WTC11 (cell line): ENCODE measurements at places on chromosomes 1 and 21. TPM values are rescaled to one million over a fixed set of nuclear protein-coding genes. Genes with fewer than 3 reads are reported as not detected.

CELSR2 gene
- total RNA-seq: 26.8 to 31.3 TPM (median 28.2 TPM) in 3 replicates

ARMH1 gene
- 0.74 to 1.6 TPM (median 0.78 TPM) in 3 replicates for total RNA-seq

PIGV gene
- 13.1 to 15.0 TPM (median 13.7 TPM) in 3 replicates for total RNA-seq

APCS gene
- 0.44 to 0.66 TPM (median 0.64 TPM) in 3 replicates for total RNA-seq

SLC1A7 gene
- total RNA-seq: 0.07 to 0.14 TPM in 2 of 3 replicates, not detected in the other

RGS7 gene
- total RNA-seq: 1.1 to 1.5 TPM (median 1.2 TPM) in 3 replicates

NT5C1A gene
- not detected in 3 replicates for total RNA-seq

AVPR1B gene
- 0.30 to 0.68 TPM (median 0.46 TPM) in 3 replicates for total RNA-seq

SPEN gene
- total RNA-seq: 48.5 to 50.2 TPM (median 48.8 TPM) in 3 replicates

ACAP3 gene
- total RNA-seq: 25.1 to 42.2 TPM (median 30.7 TPM) in 3 replicates

MAP10 gene
- total RNA-seq: 2.5 to 3.0 TPM (median 2.7 TPM) in 3 replicates

KIAA1614 gene
- 1.8 to 3.3 TPM (median 2.1 TPM) in 3 replicates for total RNA-seq

NR0B2 gene
- not detected in 3 replicates for total RNA-seq

OR2L5 gene
- total RNA-seq: not detected in 3 replicates

RAB7B gene
- total RNA-seq: not detected in 3 replicates

ZSCAN20 gene
- 3.7 to 5.4 TPM (median 4.0 TPM) in 3 replicates for total RNA-seq

SSR2 gene
- total RNA-seq: 172 to 175 TPM (median 174 TPM) in 3 replicates

NLRP3 gene
- total RNA-seq: 0.11 to 0.25 TPM (median 0.11 TPM) in 3 replicates

SAMD13 gene
- 1.8 to 2.9 TPM (median 2.3 TPM) in 3 replicates for total RNA-seq

SNX7 gene
- total RNA-seq: 12.9 to 15.7 TPM (median 14.8 TPM) in 3 replicates

HAPLN2 gene
- 1.1 to 1.3 TPM (median 1.2 TPM) in 3 replicates for total RNA-seq
